AG04450 (cell line): ENCODE measurements at places on chromosomes 1 and 21.

GRCh38 chr1:41994195-41994894 lies 75.6 kb upstream of the HIVEP3 start:
- no peak for DNase-seq

GRCh38 chr1:38210021-38210894 lies 163.7 kb upstream of the POU3F1 start:
- DNase-seq: no peak

DNA sequence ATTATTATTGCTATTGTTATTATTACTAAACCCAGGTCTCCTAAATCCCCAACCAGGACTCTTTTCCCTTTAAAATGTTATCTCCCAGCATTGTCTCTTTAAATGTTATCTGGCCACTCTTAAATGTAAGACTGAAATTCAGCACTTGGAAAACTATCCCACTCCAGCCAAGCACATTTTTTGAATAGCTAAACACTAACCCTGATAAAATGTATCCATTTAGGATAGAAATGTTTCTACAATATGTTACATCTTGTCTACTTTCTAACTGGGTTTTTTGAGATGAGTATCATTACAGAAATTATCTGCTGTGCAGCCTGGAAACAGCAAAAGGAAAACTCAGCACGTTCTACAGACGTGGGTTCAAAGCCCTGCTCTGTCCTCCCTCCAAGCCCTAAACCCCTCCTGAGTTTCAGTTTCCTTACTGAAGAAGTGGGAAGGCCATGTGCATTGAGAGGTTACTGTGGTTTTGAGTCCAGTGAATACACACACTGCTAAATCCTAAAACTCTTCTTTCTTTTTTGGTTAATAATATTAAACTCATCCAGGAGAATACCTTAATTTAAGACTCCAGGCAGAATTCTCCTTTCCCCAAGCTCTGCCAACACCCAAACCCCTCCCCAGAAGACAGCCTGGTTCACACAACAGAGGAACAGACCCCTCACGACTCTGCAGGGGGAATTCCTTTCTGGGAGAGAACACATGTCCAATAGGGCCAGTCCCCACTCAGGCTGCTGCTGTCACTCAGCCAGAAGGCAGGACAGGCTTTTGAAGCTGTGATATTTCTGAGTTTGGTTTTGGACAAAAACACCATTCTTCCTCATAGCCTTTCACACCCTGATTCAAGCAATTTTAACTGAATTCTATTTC lies 41.9 kb downstream of the HIVEP3 start:
- no peak for DNase-seq

DNA sequence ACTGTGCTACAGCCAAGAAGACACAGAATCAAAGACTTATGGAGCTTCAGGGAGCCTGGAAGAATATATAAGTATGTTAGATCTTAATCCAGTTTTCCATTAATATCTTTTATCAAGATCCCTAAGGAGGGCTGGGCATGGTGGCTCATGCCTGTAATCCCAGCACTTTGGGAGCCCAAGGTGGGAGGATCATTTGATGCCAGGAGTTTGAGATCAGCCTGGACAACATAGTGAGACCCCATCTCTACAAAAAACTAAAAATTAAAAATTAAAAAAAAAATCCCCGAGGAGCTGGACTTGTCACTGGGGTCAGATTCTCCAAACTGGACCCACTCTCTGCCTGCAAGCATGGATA lies 113.9 kb upstream of the CDC42BPA start:
- no peak for DNase-seq

DNA sequence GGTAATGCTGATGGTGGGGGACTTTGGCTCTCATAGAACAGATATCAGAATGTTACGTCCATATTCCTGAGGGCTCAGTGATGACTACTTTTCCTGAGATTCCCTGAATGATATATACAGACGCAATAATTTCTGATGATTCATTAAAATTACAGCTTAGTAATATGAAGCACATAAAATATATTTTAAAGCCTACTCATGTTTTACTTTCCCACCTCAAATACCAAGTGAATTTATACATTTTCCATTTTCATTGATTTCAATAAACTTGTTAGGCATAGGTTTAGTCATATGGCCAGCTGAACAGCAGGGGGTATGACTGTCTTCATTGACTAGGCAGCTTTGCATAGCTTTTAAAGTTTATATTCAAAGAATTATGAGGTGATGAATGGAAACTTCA lies 26.2 kb upstream of the PDC start:
- DNase-seq: no peak

DNA sequence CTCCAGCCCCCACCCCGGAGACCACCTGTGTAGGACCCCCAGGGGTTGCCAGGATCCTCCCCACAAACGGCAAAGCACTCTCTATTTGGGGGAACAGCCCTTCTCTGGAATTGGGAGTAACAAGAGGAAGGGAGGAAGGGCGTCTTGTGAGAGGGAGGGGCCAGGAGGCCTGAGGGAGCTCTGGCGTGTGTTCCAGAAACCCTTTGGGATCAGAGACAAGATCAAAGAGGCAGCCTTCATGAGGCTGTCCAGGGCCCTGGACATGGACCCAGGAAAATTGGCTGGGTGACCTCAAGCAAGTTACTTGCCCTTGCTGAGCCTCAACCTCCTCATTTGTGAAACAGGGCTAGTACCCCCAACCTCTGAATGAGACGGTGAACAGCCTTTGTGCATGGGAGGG lies 18.1 kb upstream of the ECE1 start:
- no peak for DNase-seq

DNA sequence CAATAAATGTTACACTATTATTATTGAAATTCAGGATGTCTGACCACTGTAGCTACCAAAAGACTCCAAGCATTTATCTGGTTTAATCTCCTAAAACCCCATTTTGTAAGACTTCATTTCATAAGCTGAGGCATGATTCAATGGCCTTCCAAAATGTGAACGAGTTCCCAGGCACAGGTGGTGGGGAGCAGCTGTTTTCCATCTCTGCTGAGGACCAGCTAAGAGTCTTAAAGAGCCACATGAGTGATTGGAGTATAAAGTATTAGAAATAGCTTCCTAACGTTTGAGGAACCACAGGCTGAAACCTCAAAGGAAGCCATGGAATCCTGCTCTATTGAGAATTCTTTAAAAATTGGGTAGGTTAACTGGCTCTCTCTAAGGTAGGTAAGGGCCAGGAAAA lies 44.9 kb downstream of the SEC16B start:
- peak; percentile 37 for DNase-seq

- no peak for DNase-seq
Observed at GRCh38 chr1:113980110-113980509, 836 bp downstream of the OLFML3 start.

DNA sequence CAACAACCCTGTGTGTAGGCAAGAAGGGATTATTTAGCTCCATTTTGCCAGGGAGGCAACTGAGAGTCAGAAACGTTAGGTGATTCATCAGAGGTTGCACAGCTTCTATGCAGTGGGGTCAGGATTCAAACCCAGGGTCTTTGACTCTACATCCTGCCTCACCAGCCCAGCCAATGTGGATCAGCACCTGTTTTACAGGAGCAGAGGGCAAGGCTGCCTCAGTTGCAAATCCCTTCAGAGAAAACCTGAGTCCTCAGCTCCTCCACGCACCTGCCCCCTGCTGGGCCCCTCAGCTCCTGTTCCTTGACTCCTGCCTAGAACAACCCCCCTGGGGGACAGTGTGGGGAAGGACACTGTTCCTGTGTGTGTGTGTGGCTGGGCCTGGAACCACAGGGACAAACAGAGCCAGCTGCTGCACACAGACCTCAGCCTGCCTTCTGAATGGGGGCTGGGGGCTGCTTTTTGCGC lies 61.6 kb downstream of the LRRN2 start:
- DNase-seq: no peak

DNA sequence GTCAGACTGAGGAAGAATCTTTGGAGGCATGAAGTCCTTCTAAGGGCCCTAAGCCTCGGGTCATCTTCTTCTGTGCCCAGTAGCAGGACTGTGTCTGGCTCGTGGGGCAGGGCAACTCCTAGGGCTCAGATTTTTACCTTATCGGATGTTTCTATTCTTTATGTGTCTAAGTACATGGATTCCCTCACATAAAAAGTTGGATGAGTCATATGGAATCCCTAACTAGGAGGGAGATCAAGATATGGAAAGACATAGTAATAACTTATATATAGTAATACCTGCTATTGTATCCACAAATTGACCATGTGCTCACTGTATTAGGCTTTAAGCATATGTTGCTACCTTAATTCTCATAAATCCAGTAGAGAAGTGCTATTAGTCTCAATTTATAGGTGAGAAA lies 364.5 kb upstream of the CAMK1G start:
- DNase-seq: no peak

GRCh38 chr1:60612790-60613189 lies 469.6 kb upstream of the NFIA start:
- DNase-seq: no peak
